OCI-M1 (cell line): ENCODE measurements at places on chromosomes 4 and X.

- DNase-seq, result peak; percentile 47
Observed at GRCh38 chr4:7581477-7581876, 146.7 kb upstream of the PSAPL1 start.

DNA sequence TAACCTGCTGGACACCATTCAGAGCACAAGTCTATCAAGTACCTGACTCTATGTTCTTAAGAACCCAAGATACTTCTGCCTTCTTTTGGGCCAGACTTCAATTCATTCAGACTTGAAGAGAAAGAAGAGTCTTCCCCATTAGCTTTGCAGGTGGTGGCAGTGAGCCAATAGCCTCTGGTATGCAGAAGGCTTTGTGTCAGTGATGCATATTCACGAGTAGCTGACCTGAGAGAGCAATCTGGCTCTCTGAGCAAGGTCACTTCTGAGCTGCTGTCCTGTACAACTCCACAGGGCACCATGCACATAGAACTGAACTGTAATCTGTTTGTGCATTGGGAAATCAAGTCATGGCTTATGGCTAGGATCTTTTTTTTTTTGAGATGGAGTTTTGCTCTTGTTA is 39.9 kb upstream of the SPINK2 start:
- no peak for DNase-seq

GRCh38 chr4:148056879-148057278 is 325.0 kb downstream of the ARHGAP10 start:
- DNase-seq, result peak; percentile 97

DNA sequence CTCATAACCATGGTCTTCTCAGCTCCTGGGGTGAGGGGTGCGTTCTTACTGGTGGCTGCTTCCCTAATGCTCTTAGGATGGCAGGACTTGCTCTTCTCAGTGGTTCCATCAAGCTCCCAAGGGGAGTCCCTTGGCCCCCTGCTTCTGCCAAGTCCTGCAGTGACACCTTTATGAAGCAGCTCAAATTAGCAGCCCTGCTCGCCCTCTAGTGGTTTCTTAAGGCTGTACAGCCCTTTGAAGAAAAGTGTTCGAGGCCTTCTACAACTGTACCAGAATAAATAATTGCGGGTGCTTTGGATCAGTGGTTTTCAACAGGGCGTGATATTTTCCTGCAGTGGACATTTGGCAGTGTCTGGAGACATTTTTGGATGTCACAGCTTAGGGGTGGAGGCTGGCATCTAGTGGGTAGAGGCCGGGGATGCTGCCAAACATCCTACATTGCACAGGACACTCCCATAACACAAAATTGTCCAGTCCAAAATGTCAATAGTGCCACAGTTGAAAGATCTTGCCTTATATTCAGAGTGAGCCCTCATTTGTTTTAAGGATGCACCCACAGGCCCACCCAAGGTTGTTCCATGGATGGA is 204.7 kb upstream of the S100G start:
- DNase-seq, result peak; percentile 50

DNA sequence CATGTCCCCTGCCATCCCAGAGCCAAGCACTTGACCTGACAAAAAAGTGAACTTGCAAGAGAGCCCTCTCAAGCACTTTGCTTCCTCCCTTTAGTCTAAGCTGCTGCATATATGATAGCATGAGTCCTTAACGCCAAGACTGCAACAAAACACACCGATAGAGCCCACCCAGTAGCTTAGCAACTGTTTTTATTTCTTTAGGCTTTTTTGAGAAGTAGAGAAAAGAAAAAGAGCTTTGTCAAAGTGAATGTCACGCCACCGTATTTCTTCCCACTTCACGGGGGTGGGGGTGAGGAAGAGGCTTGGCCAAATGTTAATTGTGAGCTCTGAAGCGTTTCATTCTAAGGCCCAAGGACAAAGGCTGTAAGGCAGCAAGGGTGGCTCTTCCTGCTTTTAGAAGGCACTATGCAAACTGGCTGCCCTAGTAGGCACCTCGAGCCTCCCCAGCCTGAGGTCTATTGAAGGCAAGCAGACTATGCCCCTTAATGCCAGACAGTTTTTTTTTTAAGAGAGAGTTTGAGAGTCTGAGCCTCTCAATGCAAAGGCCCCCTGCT is 138.6 kb downstream of the HS6ST2 start:
- DNase-seq, result no peak

GRCh38 chr4:145785391-145786008 is 105.6 kb downstream of the C4orf51 start:
- no peak for DNase-seq

DNA sequence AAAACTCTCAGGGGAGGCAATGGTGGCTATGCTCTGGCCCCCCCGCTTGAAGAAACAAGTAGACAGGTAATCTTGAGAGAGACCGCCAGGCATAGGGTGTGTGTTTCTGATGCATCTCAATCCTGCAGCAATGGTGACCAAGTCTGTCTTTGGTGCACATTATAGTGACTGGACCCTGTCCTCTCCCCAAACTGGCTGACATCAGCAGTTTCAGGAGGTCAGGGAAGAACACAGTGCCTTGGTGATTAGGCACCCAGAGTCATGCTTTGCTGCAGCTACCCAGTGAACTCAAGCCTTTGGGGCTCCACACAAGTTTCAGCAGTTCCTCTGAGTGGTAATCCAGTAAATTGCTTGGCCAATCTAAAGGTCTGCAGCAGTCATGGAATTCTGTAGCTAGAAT is 318.3 kb downstream of the SPIN4 start:
- no peak for DNase-seq

DNA sequence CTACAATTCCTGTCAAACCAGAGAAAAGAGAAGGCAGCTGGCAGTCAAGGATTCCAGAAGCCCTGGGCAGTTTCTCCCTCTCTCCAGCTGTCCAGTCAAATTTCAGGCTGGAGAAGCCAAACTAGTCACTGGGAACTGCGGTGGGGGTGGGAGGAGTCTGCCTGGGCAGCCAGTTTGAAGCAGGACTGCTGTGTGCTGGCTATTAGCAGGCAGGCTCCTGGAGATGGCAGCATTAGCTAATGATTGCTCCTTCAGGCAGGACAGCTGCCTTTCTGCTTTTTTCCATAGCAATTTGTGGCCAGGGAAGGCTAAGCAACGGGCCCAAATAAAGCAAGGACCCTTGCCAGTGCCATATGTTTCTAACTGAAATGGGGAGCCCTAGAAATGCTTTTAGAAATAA is 44.7 kb upstream of the FGF13 start:
- no peak for DNase-seq

- peak; percentile 57 for DNase-seq
Observed at GRCh38 chrX:131633285-131633917, 89.5 kb downstream of the OR13H1 start.

- DNase-seq, result no peak
Observed at GRCh38 chrX:17017134-17017533, 70.7 kb downstream of the REPS2 start.

DNA sequence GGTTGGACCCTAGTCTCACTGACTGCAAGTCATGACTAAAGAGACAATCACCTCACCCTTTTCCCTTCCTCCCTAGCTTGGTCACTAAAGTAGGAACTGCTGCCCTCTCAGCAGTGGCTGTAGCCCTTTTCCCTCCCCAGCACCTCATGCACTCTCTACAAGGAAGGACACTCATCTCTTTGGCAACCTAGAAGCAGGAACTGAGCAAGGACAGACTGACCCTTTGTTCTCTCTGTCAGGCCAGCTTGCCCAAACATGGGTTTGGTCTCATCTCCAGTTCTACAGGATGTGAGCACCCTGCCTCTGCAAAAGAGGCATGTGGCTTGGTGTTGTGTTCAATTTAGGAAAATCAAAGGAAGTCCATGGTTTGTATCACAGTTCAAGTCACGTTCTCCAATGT is 15.8 kb downstream of the LEF1 start:
- no peak for DNase-seq

- DNase-seq, result no peak
Observed at GRCh38 chr4:87913896-87914295, 61.6 kb upstream of the SPP1 start.

DNA sequence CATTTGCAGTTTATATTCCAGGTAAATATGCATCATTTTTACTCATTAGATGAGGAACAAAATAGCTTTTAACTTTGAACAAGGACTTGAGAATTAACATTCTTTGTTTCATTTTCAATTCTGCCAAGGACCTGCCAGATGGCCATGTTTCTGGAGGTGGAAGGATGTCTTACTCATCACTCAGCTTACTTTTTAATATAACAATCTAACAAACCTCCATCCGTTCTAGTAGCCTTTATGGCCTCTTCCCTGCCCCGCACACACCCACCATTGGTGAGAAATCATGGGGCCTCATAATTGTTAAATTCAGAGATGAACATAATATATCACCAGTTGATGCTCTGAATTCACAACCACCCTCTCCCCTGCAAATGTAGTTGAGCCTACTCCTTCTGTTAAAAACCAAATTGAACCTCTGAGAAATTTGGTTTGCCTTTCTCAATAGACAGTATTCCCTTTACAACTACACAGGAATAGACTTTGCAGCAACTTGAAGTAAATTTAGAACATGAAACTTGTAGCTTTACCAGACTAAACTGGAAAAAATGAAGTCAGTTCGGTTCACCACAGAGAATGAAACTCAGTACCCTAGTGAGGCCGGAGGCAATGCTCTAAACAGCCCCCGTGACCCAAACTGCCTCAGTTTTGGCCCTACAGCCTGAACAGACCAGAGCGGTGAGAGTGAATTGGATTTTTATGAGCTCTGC is 50.1 kb upstream of the ACSL4 start:
- DNase-seq, result no peak

- DNase-seq, result no peak
Observed at GRCh38 chr4:8648296-8648695, 55.7 kb downstream of the CPZ start.

DNA sequence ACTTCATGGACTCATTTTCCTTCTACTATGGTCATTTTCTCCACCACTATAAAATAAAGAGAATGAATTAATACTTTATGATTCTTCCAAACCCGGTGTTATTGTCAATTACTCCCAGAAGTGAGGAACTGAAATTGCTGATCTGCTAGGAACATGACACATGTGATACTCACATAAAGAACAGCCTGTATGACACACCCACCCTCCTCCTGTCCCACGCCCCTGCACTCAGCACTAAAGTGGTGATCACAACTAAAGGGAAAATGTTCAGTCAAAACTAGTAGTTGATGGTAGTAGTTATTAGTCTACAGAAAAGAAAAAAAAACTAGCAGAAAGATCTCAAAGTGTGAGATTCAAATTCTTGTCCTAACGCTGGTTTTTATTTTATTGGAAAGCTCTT is 1508.3 kb downstream of the RAPGEF2 start:
- DNase-seq, result no peak

- no peak for DNase-seq
Observed at GRCh38 chrX:130726661-130727060, 176.3 kb downstream of the ENOX2 start.

DNA sequence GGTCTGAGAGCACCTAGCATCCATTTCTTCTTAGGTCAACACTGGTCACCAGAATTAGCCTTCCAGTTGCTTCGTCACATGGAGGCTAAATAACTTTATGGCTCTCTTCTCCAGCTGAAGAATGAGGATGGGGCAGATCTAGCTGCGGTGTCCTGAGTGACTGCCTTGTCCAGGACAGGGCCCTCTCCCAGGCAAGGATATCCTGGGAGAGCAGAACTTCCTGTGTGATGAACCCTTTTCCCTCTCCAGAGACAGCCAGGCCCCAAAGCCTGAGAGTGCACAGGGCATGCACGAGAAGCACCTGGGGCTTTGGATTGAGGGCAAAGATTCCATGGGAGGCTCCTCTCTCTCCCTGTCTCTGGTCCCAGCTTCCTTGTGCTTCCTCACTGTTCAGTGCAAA is 108.2 kb upstream of the MAMLD1 start:
- no peak for DNase-seq

- DNase-seq, result no peak
Observed at GRCh38 chr4:10738826-10739489, 54.4 kb upstream of the CLNK start.

DNA sequence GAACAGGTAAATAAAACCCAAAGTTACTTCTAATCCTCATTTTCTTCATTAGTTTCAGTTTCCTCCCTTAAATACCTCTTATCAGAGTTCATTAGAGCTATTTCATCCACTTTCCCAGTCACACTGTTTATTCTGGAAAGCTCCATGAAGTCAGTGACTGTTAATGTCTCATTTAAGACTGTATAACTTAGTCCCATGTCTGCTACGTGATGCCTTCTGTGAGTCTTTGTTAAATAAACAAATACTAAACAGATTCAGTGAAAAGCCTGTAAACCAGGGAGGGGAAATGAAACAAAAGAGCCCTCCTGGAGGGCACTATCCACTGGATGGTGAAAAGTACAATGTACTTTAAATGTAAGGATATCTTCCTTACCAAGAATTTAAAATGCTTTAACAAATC is 24.7 kb downstream of the ACE2 start:
- DNase-seq, result no peak

DNA sequence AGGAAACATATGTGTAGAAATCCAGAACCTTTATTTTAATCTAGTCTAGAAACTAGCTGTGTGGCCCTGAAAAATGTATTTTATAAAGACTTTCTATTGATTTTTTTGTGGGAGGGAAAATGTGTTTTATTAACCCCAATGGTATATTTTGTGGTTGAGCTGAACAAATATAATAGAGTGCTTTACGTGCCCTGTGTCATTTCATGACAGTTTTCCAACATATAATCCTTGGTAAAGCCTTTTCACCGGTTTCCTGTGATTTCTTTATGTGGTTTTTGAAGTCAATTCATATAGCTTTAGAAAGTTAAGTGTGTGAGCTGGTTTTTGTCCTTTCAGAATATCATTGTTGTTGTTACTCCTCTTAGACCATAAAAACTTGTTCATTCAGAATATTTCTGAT is 375.7 kb downstream of the ADGRL3 start:
- no peak for DNase-seq

- DNase-seq, result peak; percentile 74
Observed at GRCh38 chr4:6674500-6675149, 19.1 kb upstream of the S100P start.

- no peak for DNase-seq
Observed at GRCh38 chr4:181259081-181259709, 984.0 kb upstream of the TENM3 start.

- peak; percentile 54 for DNase-seq
Observed at GRCh38 chr4:65791812-65792308, 121.6 kb upstream of the EPHA5 start.

- DNase-seq, result peak; percentile 8
Observed at GRCh38 chrX:109533005-109533404, 3.6 kb upstream of the NXT2 start.

DNA sequence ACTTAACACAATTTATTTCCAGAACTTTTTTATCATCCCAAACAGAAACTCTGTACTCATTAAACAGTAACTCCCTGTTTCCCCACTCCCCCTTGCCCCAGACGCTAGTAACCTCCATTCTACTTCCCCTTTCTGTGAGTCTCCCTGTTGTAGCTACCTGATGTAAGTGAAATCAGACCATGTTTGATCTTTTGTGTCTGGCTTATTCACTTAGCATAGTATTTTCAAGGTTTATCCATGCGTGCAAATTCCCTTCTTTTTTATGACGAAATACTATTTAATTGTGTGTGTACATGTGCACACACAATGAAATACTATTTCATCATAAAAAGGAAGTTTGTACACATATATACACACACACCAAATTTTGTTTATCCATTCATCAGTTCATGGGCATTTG is 5.2 kb downstream of the PKD2 start:
- peak; percentile 90 for DNase-seq
